ENCODE measurements at places on chromosomes 7 and 10.
A peak's percentile ranks its signal among the peaks of the same experiment; 100 is the strongest.

GRCh38 chr7:132871419-132871818 is 210.5 kb downstream of the CHCHD3 start:
- no peak for DNase-seq

DNA sequence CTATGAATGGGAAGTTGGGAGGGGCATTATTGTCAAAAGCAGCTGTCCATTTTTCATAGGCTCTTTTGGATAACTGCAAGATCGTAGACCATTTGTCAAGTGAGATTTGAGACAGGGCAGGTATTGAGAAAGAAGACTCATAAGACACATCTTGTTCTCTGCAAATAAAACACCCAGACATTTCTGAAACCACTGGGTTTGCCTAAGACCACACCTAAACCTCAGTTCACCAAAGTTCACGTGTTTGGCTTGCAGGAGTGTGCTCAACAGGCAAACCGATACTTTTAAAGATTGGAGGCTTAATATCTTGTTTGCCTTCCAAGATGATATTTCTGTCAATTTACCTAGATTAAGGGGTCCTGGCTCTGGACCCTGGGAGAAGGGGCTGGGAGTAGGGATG is 628.4 kb downstream of the CALN1 start:
- no peak for DNase-seq

DNA sequence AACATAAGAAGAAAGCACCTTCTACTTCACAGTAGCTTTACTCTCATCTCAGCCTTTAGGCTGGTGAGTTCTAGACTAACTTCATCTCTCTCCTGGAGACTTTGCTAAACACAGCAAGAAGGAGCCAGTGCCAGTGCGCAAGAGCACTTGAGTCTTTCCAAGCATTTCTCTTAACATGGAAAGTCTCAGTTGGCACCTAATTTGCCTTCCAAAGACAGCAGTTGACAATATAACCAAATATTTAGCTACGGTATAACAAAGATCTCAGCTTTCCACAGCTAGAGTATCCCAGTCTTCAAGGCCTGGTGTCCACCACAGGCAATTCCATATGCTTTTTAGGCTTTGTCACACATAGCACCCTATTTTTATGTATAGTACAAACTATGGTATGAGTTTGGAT is 1204.9 kb downstream of the CNTNAP2 start:
- no peak for DNase-seq

DNA sequence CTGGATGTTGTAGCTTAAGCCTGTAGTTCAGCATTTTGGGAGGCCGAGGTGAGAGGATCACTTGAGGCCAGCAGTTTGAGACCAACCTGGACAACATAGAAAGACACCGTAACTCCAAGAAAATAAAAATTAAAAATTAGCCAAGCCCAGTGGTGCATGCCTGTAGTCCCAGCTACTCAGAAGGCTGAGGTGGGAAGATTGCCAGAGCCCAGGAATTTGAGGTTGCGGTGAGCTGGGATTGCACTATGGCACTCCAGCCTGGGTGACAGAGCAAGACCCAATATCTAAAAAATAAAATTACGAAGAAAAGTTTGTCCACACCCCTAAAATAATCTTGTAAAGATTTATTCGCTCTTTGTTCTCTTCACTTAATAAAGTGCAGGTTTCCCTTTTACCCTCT is 951.0 kb downstream of the TYW1 start:
- no peak for DNase-seq

DNA sequence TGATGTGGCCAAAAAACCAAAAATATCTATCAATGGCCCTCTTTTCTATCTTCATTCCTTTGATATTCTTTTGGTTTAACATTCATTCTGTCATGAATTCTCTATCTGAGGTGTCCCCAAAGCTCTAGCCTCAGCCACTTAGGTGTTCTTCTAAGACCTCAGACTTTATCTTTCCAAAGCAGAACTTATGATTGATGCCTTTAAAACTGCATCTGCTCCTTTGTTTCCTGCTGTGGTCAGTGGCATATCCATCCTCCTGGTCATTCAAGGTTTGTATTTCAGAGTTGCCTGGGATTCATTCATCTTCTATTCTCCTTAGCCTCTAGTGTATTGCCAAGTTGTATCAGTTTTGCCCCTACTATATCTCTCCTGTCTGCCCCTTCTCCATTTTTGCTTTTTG is 30.6 kb downstream of the FHIP2A start:
- DNase-seq: no peak

- DNase-seq: no peak
These were observed 414.8 kb upstream of the MKI67 start for GRCh38 chr10:128540781-128541761.

DNA sequence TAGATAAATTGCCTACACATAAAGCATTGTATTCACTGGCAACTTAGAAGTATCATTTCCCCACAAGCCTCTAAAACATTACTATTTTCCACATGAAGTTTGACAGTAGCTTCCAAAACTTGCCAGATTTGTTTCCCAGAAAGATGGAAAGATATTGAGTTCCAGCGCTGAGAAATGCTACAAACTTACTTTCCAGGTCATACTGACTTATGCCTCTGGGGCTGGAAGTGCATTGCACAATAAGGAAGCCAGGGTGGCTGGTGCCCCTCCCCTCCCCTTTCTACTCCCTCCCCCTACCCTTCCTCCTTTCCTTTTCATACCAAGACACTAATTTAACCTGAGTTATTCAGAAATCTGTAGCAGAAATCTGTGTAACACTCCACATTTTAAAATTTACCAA is 212.6 kb downstream of the WDR37 start:
- DNase-seq: no peak

DNA sequence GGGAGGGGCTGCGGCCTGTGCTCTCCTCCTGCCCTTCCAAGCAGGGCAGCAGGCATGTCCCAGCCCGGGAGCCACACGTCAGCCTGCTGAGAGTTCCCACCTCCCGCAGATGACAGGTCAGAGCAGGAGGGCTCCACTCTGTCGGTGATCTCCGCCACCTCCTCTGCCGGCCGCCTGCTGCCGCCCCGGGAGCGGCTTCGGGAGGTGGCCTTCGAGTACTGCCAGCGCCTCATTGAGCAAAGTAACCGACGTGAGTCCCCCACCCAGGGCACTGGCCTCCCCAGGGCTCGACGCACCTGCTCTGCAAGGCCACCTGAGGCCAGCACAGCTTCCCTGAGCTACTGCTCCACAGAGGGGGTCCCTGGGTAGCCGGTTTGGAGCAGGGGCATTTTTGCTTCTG is 9.4 kb downstream of the AP5Z1 start:
- no peak for DNase-seq

- peak; percentile 82 for DNase-seq
These were observed 46.1 kb downstream of the CYTH3 start for GRCh38 chr7:6226194-6226799.

DNA sequence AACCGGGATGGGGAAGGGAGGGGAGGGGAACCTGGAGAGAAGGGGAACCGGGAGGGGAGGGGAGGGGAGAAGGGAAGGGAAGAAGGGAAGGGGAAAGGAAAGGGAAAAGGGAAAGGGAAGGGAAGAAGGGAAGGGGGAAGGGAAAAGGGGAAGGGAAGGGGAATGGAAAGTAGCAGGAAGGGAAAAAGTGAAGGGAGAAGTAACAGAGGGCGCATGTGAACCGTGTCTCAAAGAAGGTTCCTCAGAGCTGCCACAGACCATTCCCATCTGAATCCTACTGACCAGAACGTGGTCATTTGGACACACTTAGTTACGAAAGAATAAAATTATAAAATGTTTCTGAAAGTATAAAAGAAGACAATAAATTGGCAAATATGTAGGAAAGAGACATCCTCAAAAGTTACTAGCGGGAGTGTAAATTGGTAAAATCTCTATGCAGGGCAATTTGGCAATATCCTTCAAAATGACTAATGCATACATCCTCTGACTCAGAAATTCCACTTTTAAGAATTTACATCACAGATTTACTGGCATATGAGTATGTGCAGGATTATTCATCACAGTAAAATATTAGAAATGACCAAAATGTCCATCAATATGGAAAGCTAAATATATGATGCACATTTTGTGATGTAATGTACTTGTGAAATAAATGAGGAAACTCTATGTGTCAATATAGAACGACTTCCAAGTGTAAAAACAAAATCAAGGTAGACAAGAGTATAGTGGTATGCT is 12.9 kb downstream of the C10orf67 start:
- peak; percentile 89 for DNase-seq

DNA sequence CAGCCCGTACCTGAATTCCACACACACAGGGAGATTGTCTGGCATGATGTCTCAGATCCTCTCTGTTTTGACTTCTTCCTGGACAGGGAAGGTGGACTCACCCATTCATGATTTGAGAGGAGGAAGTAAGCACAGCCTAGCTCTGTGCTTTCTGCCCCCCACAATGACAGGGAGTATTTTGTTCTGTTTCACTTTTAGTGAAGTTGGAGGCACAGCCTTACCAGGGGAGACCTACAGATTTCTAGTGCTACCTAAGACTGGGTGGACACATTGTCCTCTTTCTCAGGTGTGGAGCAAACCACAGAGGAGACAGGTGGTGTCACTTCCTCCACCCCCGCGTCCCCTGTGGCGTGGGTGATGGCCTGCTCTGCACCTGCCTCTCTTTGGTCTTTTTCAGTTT is 408.6 kb upstream of the PFKP start:
- DNase-seq: no peak

- DNase-seq: no peak
These were observed 15.7 kb downstream of the UNCX start for GRCh38 chr7:1248143-1248915.

- peak; percentile 45 for DNase-seq
These were observed 744 bp upstream of the BICC1 start for GRCh38 chr10:58511765-58512490.

DNA sequence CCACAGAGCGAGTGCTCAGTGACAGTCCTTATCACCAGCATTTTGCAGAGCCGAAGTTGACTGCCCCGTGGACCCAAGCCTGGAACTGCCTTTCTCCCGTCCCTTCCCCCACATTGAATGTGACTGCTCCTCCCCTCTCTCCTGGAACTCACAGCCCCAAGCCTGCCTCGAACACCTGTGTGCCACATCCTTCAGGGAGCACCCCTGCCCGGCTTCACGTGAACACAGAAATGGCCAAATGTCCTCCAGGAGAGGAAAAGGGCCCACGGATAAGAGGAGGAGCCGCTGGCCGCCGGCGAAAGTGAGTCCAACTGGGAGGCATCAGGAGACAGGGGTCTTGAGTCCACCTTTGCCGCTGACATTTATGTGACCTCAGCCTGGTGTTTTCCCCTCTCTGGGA is 16.2 kb downstream of the STX1A start:
- no peak for DNase-seq

DNA sequence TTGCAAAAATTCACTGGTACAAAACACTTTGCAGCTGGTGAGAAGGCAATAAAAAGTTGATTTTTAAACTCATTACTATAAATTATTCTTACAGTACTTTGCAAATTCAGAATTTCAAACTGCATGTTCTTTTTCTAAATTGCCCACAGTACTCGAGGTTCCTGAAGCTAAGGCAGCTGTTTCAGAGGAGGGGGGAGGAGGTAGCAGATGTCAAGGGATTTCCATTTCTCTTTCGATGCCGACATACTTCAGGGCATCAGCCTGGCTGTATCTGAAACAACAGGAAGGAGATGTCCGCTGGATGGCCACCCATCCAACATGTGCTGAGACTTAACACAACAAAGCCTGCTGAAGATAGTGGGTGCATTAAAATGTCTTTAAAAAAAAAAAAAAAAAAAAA is 76.7 kb downstream of the EZH2 start:
- no peak for DNase-seq

DNA sequence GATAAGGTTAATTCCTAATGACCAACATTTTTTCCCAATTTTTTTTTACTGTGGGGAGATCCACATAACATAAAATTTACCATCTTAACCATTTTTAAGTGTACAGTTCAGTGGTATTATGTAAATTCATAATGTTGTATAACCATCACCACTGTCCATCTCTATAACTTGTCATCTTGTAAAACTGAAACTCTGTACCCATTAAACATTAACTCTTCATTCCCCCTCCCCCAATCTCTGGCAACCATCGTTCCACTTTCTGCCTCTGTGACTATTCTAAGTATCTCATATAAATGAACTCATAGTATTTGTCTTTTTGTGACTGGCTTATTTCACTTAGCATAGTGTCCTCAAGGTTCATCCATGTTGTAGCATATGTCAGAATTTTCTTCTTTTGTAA is 46.0 kb upstream of the HPS1 start:
- DNase-seq: no peak

GRCh38 chr7:46754140-46754720 is 827.7 kb downstream of the TNS3 start:
- DNase-seq: peak; percentile 93

DNA sequence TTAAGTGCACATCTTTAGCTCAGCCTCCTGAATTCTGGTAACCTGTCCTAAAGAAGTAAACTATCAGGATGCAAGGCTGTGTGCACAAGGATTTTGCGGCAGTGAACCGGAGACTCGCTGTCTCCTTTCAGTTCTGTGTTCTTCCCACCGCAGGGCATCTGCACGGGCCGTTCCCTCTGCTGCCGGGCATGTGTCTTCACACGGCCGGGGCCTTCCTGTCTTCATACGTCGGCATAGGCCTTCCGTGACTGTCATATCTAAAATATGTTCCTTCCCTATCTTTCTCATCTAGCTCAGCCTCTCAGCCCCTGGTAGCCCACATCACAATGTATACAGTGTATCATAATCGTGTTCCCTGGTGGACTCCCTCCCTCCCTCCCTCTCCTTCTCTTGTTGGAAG is 16.4 kb downstream of the PALD1 start:
- DNase-seq: peak; percentile 25

- DNase-seq: no peak
These were observed 63.7 kb upstream of the BAIAP2L1 start for GRCh38 chr7:98464558-98464940.

GRCh38 chr10:132321726-132322125 is 10.3 kb upstream of the LRRC27 start:
- no peak for DNase-seq

GRCh38 chr10:71622616-71623015 is 97.0 kb downstream of the C10orf105 start:
- no peak for DNase-seq

DNA sequence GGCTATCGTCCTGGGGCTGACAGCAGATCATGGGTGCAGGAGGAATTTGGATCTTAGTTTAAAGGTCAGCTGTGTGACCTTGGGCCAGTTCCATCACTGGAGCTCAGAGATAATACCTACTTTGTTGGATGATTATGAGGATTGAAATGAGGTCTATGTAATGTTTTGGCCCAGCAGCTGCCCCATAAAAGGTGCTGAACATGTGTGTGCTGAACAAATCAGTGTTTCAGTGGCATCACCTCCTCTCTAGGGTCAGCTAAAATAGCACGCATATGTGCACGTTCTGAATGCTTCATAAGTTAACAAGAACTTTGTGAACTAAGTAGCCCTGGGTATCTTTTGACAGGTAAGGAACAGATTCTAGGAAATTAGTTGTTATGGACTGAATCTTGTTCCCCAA is 84.8 kb upstream of the LRRC18 start:
- no peak for DNase-seq

GRCh38 chr7:55261386-55261770 is 103.8 kb upstream of the LANCL2 start:
- no peak for DNase-seq

- no peak for DNase-seq
These were observed 21.6 kb upstream of the RPEL1 start for GRCh38 chr10:103224133-103224532.

DNA sequence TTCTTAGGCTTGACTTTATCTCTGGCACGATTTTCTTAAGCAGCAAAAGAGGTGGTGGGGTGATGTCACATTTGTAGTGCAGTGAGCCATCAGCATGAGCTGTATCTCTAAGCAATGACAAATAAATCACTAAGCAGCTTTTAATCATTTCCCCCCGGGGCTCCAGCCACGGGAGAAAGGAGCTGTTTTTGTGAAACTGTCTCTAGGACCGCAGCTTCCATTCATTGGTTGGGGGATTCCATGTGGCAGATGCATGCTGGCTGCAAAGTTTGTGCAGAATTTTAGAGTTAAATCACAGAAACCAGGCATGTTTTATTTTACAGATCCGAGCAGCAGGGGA is 464 bp downstream of the KIAA1217 start:
- peak; percentile 67 for DNase-seq

GRCh38 chr10:91700788-91701444 is 68.0 kb upstream of the PPP1R3C start:
- peak; percentile 58 for DNase-seq
